ENCODE measurements at places on chromosomes 12 and 14. TPM values are rescaled to one million over a fixed set of nuclear protein-coding genes. Genes with fewer than 3 reads are reported as not detected.

VRTN gene
- not detected for total RNA-seq

GDF3 gene
- 1.0 TPM for total RNA-seq

PXN gene
- total RNA-seq = 20.9 TPM

KITLG gene
- 14.6 TPM for total RNA-seq

SIX4 gene
- 11.0 TPM for total RNA-seq

AQP5 gene
- total RNA-seq = 1.0 TPM

All from skeletal muscle tissue (tissue), 5 donors.